ENCODE measurements at places on chromosomes 1 and 21.

DNA sequence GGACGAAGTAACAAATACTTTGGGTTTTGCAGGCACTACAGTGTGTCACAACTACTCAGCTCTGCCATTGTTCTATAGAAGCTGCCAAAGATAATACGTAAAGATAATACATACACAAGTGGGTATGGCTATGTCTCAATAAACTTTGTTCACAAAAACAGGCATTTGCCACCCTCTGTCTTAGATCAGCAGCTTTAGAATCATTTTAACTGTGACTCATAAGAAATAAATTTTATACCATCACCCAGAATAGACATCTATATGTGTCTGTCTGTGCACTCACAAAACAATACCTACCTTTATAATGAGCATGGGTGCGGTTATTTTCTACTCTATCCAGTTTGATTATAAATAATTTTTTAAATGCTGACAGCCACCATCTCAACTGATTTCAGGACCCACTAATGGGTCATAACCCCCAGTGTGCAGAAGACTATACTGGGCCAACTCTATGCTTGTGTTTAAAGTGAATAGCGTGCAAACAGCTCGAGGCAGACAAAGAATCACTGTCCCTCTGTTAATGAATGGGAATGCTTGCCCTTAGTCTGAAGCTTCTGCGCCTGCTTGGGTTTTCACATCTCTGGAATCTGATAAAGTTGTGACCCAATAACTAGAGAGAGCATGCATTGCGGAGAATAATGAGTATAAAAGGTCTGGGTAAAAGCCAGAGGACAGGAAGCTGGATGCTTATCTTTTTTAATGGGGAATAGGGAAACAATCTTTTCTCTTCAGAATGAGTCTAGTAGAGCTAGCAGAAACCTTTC, 216.2 kb downstream of the PLPP3 start:
- DNase-seq = no peak

- DNase-seq = no peak
Observed at GRCh38 chr21:39675590-39675989, 62.9 kb downstream of the B3GALT5 start.

GRCh38 chr1:170698301-170699275, 34.7 kb downstream of the PRRX1 start:
- peak; percentile 25 for DNase-seq

GRCh38 chr21:46452710-46453109, 6.0 kb upstream of the DIP2A start:
- no peak for DNase-seq

DNA sequence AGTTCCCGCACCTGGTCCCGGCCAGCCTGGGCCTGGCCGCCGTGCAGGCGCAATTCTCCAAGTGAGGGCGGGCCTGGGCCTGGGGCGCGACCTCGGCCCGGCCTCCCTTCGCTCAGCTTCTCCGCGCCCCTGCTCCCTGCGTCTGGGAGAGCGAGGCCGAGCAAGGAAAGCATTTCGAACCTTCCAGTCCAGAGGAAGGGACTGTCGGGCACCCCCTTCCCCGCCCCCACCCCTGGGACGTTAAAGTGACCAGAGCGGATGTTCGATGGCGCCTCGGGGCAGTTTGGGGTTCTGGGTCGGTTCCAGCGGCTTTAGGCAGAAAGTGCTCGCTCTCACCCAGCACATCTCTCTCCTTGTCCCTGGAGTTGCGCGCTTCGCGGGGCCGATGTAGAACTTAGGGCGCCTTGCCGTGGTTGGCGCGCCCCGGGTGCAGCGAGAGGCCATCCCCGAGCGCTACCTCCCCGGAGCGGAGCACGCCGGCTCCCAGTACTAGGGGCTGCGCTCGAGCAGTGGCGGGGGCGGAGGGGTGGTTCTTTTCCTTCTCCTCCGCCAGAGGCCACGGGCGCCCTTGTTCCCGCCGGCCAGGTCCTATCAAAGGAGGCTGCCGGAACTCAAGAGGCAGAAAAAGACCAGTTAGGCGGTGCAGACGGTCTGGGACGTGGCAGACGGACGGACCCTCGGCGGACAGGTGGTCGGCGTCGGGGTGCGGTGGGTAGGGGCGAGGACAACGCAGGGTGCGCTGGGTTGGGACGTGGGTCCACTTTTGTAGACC, 1.2 kb downstream of the OLIG1 start:
- no peak for DNase-seq

DNA sequence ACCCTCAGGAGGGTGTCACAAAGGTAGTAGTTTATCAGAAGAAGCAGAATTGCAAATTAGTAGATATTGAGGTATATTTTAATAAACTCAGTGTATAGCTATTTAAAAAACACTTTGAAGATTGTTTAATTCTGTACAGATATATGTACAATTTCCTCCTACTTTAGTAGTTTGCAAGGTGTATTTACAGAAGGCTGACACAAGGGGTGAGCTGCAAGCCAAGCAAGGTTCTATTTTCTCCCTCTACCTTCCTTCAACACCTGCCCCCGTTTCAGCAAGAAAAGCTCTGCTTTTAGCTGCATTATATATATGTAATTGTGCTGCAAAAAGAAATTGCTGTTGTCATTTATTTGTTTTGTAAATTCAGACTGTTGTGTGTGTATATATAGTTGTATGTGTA, 674.2 kb upstream of the PKN2 start:
- no peak for DNase-seq

- DNase-seq = no peak
Observed at GRCh38 chr1:207658408-207658807, 13.5 kb downstream of the CR1L start.

- no peak for DNase-seq
Observed at GRCh38 chr21:43372663-43373361, 54.1 kb downstream of the SIK1 start.

- DNase-seq = no peak
Observed at GRCh38 chr21:30104241-30104640, 62.4 kb downstream of the CLDN17 start.

DNA sequence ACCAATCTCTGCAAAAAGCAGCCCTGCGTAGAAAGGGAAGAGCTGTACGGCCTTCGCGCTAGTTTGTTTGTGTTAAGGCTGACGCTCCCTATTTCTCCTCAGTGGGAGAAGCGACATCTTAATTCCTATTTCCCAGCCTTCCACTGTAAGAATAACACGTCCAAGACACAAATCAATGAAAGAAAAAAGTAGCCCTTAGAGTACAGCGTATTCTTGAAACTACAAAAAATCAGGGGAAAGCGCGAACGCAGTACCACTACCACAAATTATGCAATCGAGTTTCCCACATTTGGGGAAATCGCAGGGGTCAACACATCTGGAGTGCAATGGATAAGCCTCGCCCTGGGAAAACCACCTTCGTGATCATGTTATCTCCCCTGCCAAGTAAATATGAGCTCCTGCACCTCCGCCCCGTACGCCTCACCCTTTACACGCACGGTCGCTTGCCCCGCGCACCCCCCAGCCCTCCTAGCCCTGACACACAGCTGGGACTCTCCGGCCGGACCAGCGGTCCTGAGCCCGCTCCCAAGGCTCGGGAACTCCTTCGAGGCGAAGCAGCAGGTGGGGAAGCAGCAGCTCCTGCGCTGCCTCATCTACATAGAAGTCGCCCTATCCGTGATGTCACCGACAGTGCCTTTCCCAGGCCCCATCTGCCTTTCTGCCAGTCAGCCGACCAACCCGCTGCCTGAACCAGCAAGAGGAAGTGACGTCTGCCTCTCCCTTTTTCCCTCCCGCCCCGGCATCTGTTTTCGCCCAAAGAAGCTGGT, 94.7 kb downstream of the PPIAL4G start:
- peak; percentile 3 for DNase-seq

DNA sequence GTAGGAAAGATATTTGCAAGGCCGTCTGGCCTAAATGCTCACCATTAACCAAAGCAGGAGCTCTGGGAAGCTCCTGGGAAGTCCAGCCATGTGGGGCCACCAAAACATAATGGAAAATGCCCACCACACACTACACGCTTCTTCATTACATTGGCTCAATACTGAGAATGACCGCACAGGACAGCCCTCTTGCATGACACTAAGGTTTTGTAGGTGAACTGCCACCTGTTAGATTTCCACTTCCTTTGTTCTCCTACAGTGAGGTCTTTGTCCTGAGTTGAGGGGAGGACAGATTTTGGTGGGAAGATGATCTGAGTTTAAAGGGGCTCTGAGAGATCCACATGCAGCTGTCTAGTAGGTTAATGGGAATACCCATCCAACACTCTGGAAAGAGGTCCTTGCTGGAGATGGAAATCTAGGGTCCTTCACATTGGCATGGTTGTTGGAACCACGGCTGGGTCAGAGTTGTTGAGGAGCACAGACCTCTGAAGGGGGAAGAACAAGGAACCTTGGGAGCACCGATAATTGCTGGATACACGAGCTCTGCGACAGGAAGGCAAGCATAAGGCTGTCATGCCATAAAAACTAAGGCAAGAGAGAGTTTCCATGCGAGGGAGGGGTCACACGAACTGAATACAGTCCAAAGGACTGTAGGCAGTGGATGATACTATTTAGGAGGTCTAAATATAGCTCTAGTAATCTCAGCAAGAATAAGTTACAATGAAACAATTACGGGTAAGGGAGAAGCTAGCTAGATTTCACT, 105.5 kb upstream of the IRF2BP2 start:
- DNase-seq = no peak

GRCh38 chr1:13593511-13594131, 10.0 kb downstream of the PDPN start:
- no peak for DNase-seq

DNA sequence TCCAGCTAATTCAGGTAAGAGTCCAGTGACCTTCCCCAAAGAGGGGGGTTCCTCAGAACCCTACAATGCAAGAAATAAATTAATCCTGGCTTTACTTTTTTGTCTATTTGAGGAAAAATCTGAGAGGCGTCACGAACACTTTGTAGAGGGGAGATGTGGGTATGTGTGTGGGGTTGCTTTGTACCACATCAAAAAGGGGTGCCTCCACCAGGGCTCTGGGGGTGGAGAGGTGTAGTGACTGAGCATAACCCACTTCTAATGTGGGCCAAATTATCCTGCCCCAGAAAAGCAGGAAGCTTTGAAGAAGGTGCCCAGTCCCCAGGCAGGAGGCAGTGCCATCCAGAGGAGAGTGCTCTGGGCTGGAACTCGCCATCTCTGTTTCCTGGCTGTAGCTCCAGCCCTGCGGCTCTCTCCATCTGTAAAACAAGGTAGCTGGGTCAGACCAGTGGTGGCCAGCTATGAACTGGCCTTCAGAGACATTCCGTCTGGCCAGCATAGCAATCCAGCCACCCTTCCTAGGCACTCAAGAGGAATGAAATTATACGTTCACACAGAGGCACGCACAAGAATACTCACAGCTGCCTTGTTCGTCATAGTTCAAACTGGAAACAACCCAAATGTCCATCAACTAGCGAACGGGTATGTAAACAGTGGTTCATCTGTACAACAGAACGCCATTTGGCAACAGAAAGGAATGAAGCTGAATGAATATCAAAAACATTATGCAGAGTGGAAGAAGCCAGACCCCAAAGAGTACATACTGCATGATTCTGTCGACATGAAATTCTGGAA, 45.4 kb upstream of the TNFRSF1B start:
- DNase-seq = no peak

DNA sequence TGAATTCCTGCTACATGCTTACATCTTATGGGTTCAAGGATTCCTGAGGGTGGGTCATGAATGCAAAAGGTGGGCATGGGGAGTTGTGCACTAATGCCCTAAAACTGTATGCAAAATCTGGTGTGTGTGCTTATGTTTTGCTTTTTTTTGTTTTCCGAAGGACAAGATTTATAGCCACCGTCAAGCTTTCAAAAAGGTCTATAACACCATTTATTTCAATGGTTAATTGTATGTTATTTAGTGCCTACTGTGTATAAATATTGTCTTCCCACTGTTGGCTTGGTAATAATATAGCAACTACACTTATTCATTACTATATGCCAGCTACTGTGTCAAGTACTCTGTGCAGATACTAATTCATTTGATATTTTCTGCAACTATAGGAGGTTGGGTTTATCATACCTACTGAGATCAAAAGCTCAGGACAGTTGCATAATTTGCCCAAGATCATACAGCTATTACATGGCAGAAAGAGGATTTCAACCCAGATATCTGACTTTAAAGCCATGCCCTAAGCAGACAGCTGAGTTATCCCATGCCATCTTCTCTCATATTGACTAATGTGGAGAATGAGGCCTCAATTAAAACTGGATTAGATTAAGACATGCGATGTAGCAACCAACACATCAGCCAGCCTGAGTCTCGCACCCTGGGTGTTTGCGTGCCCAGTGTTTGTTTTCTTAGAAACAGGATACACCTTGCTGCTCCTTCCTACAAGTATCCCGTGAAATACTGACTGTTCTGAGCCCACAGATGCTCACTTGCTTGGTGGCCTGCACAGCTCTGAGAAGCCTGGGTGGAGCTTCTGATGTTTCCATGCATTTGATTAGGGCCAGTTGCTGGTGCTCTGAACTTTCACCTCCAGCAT, 34.6 kb downstream of the GADD45A start:
- DNase-seq = no peak

GRCh38 chr1:78033797-78034172, 12.0 kb upstream of the GIPC2 start:
- DNase-seq = no peak

GRCh38 chr1:226706684-226707083, 32.4 kb downstream of the ITPKB start:
- peak; percentile 71 for DNase-seq

- no peak for DNase-seq
Observed at GRCh38 chr1:30274976-30275621, 448.3 kb downstream of the MATN1 start.

GRCh38 chr1:230069796-230070195, 2.8 kb downstream of the GALNT2 start:
- no peak for DNase-seq

DNA sequence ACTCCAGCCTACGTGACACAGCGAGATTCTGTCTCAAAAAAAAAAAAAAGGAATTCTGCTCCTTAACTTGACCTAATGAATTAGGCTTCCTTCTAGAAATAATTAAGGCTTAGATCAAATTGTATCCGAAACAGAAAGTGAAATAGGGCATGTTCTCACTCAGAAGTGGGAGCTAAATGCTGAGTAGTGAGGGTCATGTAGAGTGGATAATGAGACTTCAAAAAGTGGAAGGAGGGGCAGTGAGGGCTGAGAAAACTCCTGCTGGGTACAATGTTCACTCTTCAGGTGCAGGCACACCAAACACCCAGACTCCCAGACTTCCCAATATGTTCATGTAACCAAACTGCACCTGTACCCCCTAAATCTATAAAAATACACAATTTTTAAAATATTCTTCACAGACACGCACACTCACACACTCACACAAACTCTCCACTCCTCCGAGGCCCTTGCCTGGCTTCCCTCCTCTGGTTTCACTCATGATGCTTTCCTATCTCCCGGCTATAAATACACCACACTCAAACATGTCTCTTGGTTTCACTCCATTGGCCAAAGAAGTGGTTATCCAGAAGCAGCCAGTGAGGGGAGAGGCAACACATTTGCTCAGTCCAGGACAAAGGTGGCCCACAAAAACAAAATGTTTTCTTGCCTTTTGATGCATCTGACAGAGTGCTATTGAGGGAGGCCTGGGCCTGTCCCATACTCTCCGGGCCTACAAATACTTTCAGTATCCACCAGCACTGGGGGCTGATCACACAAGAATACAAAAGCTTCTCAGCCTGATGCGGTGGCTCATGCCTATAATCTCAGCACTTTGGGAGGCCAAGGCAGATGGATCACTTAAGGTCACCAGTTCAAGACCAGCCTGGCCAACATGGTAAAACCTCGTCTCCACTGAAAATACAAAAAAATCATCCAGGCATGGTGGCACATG, 249.2 kb downstream of the TOMM20 start:
- DNase-seq = no peak

All from NCI-H1105 treated with DMSO at 0.1 percent for 48 hours (cell line).